AG10803 (cell line): ENCODE measurements at places on chromosomes 16 and 17.

DNA sequence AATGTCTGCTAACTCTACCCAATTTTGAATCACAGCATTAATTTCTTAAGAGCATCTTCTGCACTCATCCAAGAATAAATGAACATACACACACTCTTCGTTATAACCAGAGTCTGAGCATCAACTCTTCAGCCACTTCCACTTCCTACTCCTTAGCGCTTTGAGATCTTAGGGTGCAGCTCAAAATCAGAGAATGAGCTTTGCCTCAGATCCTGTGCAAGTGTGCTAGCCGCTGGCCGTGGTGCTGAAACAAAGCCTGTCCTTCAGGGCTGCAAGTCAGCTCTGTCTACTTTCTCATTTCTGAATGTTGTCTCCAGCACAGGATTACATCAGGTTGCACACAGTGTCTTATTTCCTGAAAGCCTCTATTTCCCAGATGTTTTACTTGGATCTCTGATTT, 165.4 kb downstream of the AIPL1 start:
- peak; percentile 25 for DNase-seq

- peak; percentile 7 for DNase-seq
These were observed 647 bp downstream of the FBXL20 start for GRCh38 chr17:39400547-39401411.

DNA sequence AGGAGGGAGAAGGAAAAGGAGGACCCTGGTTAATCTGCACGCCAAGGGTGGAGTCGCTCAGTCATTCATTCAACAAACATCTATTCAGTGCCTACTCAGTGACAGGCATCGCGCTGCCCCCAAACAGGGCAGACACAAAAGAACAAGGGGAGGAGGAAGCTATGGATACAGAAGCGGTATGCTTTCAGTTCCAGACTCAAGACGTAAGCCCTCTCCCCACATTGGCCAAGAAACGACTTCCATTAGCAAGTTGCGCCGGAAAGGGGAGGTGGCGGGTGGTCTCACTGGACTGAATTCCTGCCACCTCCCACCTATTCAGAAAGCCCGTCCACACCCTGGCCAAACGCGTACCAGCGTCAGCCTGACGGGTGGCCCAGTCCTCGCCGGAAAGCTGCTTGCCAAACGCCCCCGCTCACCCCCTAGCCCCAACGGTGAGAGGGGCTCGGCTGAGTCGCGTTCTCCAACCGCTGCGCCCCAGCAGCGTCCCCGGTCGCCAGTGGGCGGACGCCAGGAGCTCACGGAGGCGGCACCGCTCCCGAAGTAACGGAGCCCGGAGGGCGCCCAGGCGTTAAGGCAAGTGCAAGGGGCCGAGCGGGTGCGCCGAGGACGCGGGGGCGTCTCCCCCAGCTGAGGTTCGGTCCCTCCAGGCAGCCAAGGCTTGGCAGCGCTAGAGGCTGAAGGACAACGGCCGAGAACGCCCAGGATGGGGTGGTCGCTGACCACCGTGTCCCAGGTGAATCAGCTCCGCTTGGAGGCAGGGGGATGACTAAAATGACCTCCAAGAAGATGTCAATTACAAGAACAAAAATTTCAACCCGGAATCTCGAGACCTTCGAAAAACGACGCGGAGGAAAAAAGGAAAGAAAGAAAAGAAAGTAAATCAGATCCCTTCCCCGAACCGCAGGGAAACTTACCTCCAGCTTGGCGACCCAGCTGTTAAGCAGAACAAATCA, 470.7 kb downstream of the SOX9 start:
- DNase-seq: no peak

DNA sequence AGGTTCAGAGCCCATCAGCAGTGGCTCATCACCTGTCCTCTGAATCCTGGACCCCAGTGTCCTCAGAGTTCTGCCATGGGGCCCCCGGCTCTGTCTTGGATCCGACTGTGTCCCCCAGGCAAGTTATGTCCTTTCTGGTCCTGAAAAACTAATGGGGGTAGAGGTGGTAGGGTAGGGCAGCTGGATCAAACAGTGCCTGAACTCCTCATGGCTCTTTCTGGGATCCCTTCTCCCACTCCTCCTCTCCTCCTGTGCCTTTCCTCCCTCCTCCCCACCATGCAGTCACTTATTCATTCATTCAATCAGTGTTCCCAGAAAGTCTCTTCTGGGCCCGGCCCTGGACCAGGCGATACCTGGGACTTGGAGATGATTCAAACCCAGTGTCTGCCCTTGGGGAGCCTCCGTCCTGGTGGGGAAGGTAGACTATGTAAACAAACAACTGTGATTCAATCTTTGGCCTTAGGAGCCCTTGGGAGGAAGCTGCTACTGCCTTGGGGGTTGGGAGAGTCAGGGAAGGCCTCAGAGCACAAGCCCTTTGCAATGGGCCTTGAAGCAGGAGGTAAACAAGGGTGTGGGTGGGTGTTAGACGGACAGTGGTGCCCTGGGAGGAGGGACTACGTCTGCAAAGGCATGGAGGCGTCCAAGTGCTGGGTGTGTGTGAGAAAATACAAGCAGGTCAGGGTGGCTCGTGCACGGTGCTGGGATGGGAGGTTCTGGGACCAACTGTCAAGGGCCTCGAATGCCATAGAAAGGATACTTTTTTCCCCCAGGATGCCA, 6.4 kb upstream of the FAM83G start:
- DNase-seq: no peak

- DNase-seq: no peak
These were observed 8.9 kb upstream of the TNS4 start for GRCh38 chr17:40510328-40510648.

- DNase-seq: no peak
These were observed 111.9 kb downstream of the CNTNAP4 start for GRCh38 chr16:76389126-76389525.

DNA sequence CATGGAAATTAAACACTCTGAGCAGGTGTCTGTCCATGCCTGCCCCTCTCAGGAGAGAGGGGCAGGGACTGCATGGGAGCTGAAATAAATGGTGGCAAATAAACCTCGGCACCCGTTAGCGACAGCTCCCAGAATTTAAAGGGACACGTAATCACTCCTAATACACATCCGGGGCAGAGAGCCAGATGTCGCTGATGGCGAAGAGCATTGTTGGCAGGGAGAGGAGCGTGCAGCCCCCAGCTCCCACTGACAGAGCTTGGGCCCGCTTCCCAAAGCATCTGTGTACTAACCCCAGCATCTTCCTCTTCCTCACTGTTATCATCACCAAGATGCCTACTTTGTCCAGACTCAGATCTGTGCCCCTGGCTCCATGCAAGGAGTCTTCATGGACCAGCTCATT, 85.8 kb downstream of the IRX5 start:
- no peak for DNase-seq
